ENCODE measurements at places on chromosomes 7 and 10. TPM values are rescaled to one million over a fixed set of nuclear protein-coding genes. Genes with fewer than 3 reads are reported as not detected.
A peak's percentile ranks its signal among the peaks of the same experiment; 100 is the strongest.

CLCN1 gene
- total RNA-seq, result not detected

DNA sequence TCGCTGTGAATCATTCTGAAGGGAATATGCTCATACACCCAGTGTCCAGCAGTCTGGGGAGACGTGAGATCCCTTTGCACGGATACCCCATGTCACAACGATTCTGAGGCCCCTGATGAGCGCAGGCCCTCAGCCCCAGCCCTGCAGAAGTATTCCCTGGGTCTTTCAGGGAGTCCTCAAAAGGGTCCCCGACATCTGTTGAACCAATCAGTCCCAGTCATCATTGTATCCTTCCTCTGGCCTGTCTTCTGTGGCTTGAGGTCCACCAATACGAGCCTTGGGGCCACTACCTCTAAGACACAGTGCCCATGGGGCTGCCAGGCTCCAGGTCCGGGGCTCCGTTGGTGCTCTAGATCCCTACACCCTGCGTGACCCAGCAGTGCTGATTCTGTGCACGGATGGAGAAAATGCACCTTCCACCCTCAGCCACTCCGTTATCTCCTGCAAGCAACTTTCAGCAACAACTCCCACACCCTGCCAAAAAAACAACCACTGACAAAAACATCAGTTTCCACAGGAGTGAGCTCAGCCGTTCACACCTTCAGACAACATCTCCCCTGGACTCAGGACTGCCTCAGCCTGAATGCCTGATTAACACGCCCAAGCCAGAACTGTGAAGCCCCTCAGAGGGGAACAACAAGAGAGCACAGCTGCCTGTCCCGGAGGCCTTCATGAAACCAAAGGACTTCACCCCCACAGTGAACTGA, 46.9 kb upstream of the KDM7A start:
- no peaks in the 10 kb centered on the region for H3K27me3 ChIP-seq
- H3K27ac ChIP-seq, result peak overlapping the region; percentile 74
- DNase-seq, result peak; percentile 55
- H3K4me1 ChIP-seq, result peaks cover 41% of the 10 kb centered on the region
- H3K4me3 ChIP-seq, result peak overlapping the region; percentile 5
- H3K36me3 ChIP-seq, result no peaks in the 10 kb centered on the region

- no peaks in the 10 kb centered on the region for H3K4me1 ChIP-seq
- no peaks in the 10 kb centered on the region for H3K36me3 ChIP-seq
- no peak overlapping the region for H3K4me3 ChIP-seq
- H3K27ac ChIP-seq, result no peak overlapping the region
- DNase-seq, result no peak
Observed at GRCh38 chr10:71025535-71025934, 137.2 kb upstream of the PCBD1 start.

- H3K27me3 ChIP-seq, result no peaks in the 10 kb centered on the region
- peaks cover 38% of the 10 kb centered on the region for H3K4me1 ChIP-seq
- no peak overlapping the region for H3K27ac ChIP-seq
- DNase-seq, result no peak
- no peak overlapping the region for H3K4me3 ChIP-seq
Observed at GRCh38 chr10:5442990-5443370, 30.6 kb downstream of the NET1 start.

DNA sequence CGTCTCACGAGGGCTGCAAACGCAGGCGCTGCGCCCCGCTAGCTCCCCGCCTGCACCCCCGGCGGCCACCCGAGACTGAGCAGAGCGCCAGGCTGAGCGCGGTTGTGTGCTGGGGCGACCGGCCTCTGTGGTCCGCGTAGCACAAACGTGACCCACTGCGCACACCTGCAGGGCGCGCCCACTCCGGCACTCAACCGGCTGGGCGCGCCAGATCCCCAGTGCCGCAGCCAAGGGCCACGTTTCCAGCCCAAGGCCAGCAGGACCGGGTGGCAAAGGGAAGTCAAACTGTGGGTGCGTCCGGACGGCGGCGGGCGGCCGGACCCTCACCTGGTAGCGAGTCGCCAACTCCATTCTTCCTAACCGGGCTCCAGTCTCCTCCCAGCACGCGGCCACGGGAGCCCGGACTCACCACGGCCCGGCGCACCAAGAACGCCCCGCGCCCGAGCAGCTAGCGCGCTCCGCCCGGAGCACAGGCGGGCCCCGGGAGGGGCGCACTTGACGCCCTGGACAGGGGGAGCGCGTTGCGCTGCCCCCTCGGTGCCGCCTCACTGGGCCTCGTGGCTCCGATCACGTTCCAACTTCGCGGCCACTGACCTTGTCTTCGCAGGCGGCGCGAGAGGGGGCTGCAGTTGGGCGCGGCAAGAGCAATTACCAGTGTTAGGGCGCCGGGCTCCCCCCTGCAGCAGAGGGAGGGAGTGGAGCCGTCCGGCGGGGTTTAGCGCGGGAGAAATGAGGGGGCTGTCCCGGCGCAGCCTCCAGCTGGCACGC, at the start of gene CDCA7L:
Gene CDCA7L (minus strand): TSS at position 446 of the 768 bp plus-strand sequence. CDS start 95 bp downstream, at position 351.
- peak within 1 kb of the TSS; percentile 73 for H3K27ac ChIP-seq
- peak; percentile 81 for DNase-seq
- H3K27me3 ChIP-seq, result peaks cover 7% of the 10 kb centered on the region
- H3K36me3 ChIP-seq, result peaks cover 4% of the 10 kb centered on the region
- peak within 1 kb of the TSS; percentile 87 for H3K4me3 ChIP-seq
- peaks cover 54% of the 10 kb centered on the region for H3K4me1 ChIP-seq

DNA sequence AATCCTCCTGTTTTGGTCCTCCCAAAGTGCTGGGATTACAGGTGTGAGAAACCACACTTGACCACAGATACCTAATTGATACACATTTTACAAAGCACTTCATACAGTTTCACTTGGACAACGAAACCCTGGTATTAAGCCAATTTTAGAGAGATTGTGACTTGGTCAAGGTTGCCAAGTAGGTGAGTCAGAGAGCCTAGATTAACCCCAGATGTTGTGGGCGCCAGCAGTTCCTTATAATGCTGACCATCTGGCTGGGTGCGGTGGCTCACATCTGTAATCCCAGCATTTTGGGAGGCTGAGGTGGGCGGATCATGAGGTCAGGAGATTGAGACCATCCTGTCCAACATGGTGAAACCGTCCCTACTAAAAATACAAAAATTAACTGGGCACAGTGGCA, 4.9 kb upstream of the PHKG1 start:
- no peak for DNase-seq

- no peak overlapping the region for H3K27ac ChIP-seq
- H3K4me3 ChIP-seq, result no peak overlapping the region
- H3K36me3 ChIP-seq, result no peaks in the 10 kb centered on the region
- peaks cover 5% of the 10 kb centered on the region for H3K27me3 ChIP-seq
- H3K4me1 ChIP-seq, result no peaks in the 10 kb centered on the region
Observed at GRCh38 chr7:115346685-115347084, 424.8 kb downstream of the MDFIC start.

- H3K4me1 ChIP-seq, result no peaks in the 10 kb centered on the region
- peaks cover 4% of the 10 kb centered on the region for H3K27me3 ChIP-seq
- no peak for DNase-seq
- no peak overlapping the region for H3K4me3 ChIP-seq
- no peaks in the 10 kb centered on the region for H3K36me3 ChIP-seq
- no peak overlapping the region for H3K27ac ChIP-seq
Observed at GRCh38 chr10:120477743-120478141, 20.7 kb downstream of the PLPP4 start.

GRCh38 chr7:87648316-87648715, 20.1 kb downstream of the RUNDC3B start:
- no peak overlapping the region for H3K27ac ChIP-seq
- no peaks in the 10 kb centered on the region for H3K4me1 ChIP-seq
- H3K36me3 ChIP-seq, result no peaks in the 10 kb centered on the region
- no peak overlapping the region for H3K4me3 ChIP-seq

DNA sequence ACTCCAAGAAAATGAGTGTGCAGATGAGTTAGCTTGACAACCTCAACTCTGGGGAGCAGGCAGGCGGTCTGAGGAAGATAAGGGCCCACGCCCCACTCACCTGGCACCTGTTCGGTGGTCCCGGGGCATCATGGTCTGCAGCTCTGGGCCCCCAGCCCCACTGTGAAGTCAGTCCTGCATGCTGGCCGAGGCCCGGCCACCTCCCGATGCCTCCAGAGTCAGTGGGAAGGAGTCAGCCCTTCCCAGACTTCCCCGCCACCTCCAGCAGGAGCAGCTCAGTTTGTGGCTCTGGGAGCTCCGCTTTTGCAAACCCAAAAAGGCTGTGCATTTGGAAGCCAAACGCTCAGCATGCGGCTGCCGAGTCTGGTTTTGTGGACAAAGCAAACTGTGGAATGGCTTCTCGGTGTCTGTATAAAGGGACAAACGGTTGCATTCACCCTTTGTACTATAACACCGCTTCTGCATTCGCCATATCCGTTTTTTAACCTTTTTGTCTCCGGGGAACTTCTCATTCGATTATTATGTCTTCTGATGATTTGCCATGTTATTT, 167.3 kb downstream of the CCDC3 start:
- H3K4me1 ChIP-seq, result no peaks in the 10 kb centered on the region
- H3K27me3 ChIP-seq, result no peaks in the 10 kb centered on the region
- H3K27ac ChIP-seq, result no peak overlapping the region
- no peak for DNase-seq
- peaks cover 5% of the 10 kb centered on the region for H3K36me3 ChIP-seq
- no peak overlapping the region for H3K4me3 ChIP-seq

DNA sequence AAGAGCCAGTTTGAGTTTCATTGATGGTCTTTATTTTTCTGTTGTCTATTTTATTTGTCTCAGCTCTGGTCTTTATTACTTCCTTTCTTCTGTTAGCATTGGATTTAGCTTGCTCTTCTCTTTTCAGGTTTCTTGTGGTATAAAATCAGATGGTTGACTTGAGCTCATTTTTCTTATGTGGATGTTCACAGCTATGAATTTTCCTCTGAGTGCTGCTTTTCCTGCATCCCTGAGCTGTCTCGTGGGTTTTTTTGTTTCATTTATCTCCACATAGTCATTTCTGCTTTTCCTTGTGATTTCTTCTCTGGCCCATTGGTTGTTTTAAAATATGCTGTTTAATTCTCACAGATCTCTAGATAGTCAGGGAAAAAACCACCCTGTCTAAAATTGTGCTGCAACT, 19.7 kb downstream of the ADGRA1 start:
- H3K36me3 ChIP-seq, result no peaks in the 10 kb centered on the region
- H3K27ac ChIP-seq, result no peak overlapping the region
- H3K27me3 ChIP-seq, result peaks cover 3% of the 10 kb centered on the region
- no peak overlapping the region for H3K4me3 ChIP-seq
